CD4-positive, alpha-beta T cell treated with Interleukin-21 for 1 hour (primary cell): ENCODE measurements at places on chromosomes 4 and X.
A peak's percentile ranks its signal among the peaks of the same experiment; 100 is the strongest.

DNA sequence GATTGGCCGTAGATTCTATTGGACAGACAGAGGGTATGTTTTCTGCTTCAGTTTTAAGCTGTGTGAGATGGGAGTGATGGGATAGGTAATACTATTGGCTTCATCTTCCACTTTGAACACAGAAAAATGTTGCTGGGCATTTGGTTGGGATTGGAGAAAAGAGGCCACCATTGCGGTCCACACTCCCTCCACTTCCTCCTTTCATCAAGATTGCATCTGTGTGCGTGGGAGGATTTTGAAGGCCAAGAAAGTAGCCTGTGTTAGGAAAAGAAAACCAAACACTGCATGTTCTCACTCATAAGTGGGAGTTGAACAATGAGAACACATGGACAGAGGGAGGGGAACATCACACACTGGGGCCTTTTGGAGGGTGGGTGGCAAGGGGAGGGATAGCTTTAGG lies 56.4 kb downstream of the EGF start:
- no peak for DNase-seq

- DNase-seq, result no peak
Measured at GRCh38 chrX:13219991-13220764, 99.7 kb downstream of the ATXN3L start.

GRCh38 chr4:84498203-84498934 lies 723 bp downstream of the NKX6-1 start:
- no peak for DNase-seq

DNA sequence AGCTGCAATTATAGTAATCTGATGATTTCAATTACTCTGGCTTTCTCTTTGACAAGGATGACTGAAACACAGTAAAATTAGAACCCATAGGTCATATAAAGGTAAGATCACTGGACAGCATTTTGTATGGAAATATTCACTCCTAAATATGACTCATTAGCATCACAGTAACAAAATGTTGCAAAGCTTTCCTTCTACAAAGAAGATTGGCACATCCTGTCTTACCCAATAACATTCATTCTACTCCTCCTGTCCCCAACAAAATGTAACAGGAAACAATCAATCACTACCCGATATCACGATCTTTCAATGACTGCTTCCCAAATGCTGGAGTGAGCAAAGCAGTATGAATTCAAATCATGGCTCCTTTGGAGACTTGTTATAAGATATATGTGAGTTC lies 95.3 kb downstream of the FANCB start:
- DNase-seq, result no peak

DNA sequence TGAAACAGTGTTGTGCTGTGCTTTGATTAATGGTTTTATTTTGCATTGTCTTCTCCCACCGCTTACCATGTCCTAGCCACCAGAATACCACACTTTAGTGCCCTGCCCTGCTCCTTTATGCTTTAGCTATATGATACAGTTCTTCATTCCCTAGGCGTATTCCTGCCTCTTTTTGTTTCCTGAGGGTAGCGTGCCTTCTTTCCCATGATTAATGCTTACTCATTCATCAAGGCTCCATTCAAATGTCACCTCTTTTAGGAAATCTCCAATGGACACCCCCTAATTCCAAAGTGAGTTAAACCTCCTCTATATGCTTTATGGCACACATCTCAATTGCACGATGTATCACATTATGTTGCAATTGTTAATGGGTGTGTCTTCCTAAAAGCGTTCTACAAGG lies 46.3 kb downstream of the SPANXD start:
- no peak for DNase-seq

DNA sequence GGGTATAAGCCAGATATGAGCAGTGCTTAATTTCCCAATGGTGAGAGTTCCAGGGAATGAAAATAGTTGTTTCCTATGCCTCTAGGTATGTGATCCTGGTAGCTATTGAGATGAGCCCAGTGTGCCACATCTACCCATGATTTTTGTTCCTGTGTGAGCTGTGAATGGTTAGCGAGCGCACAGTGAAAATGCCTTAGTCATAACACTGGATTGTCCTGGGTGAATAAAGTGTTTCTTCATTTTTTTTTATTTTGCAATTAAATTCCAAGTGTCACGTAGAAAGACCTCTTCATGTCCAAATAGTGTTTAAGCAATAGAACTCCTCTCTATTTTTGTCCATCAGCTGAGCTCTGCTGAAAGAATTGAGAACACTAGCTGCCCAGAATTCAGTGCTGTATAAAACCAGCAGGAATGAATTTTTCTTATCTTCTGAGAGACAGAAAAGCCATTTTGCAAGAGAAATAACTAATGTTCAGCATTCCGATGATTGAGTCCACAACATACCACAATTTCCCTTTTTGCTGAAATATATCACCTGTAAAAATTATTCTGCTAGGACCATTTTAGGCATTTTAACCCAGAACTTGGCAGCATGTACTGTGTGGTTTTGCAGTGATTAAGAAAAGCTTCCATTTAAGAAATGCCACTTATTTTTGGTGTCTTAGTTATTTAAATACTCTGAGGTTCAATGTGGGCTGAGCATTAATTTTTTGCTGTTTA lies 5.6 kb downstream of the MAOA start:
- DNase-seq, result no peak

GRCh38 chr4:183200453-183200852 lies 101.4 kb downstream of the WWC2 start:
- no peak for DNase-seq

GRCh38 chrX:148611993-148612392 lies 111.6 kb downstream of the AFF2 start:
- DNase-seq, result no peak

GRCh38 chrX:132615391-132616131 lies 126.7 kb upstream of the MBNL3 start:
- peak; percentile 44 for DNase-seq

- DNase-seq, result peak; percentile 58
Measured at GRCh38 chrX:131841496-131842437, 181.3 kb upstream of the STK26 start.

- DNase-seq, result no peak
Measured at GRCh38 chr4:173231916-173232315, 63.3 kb downstream of the GALNT7 start.

GRCh38 chrX:63551856-63552255 lies 200.7 kb upstream of the SPIN4 start:
- DNase-seq, result no peak

GRCh38 chrX:1205681-1206611 lies 6.5 kb downstream of the CRLF2 start:
- peak; percentile 75 for DNase-seq

DNA sequence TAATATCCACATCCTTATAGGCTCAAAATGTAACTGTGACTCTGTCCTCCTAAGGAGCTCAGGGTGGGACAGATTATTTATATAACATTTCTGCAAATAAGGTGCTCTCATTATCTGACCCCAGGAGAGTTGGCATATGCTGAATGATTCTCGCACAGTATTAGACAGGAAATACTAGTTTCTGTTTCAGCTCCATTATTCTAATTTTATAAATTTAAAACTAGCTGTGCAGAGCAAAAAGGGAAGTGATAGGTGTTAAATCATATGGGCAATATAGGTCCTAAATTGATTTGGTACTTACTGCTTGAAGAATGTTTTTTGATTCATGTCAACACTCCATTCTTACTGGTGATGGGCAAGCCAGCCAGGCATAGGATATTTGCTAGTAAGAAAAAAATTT lies 141.5 kb downstream of the GLRA2 start:
- DNase-seq, result no peak

GRCh38 chr4:68658672-68659071 lies 11.8 kb downstream of the UGT2B15 start:
- DNase-seq, result no peak

DNA sequence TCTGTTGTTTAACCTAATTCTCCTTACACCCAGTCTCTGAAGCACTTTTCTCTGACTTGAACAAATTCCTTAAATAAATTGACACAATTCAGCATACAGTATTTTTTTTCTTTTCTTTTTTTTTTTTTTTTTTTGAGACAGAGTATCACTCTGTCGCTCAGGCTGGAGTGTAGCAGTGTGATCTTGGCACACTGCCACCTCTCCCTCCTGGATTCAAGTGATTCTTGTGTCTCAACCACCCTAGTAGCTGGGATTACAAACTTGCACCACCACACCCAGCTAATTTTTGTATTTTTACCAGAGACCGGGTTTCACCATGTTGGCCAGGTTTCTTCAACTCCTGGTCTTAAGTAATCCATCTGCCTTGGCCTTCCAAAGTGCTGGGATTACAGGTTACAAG lies 1498.1 kb upstream of the PCDH10 start:
- no peak for DNase-seq

GRCh38 chr4:62571494-62571893 lies 1371.4 kb downstream of the ADGRL3 start:
- no peak for DNase-seq

DNA sequence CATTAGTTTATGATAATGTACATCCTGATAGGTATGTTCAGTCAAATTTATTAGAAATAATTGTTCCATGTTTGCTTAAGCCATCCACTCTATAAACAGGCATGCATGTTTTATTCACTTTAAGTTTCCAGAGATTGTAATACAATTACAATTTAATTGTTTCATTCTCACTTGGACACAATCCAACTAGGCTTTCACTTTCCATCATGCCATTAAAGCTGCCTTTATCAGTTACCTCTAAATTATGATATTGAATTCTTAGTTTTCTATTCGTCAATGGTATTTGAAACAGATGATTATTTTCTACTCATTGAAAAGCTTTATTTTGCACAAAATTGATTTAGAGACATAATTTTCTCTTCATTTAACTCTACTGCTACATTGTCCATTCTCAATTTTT lies 1196.3 kb downstream of the RAPGEF2 start:
- no peak for DNase-seq

DNA sequence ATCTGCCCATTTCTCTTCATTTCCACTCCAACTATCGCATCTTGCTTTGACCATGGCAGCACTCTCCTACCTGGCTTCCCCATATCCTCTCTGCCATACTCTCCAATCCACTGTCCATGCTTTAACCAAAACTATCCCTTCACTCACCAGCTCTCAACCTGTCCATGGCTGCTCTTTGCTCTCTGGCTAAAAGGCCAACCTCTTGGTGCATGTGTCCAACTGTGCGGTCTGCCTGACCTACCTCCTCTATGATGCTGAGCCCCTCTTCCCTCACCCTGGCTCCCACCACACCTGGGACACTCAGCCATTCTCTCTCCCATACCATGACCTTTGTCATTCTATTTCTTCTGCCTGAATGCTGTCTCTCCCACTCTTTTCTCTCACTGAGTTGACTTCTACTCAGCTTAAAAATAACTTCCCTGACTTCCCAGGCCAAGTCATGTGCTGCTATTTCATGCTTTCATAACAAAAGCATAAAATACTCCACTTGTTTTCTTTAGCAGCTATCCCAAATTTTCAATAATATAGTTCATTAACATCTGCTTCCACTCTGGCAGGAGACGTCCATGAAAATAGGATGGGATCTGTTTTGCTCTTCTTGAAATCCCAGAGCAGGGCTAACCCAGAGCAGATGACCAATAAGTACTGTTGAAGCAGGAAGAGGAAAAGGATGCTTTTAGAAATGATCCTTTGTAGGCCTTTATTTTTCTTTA lies 29.8 kb upstream of the KLF3 start:
- DNase-seq, result no peak

- DNase-seq, result no peak
Measured at GRCh38 chr4:124997991-124998390, 285.5 kb upstream of the ANKRD50 start.

DNA sequence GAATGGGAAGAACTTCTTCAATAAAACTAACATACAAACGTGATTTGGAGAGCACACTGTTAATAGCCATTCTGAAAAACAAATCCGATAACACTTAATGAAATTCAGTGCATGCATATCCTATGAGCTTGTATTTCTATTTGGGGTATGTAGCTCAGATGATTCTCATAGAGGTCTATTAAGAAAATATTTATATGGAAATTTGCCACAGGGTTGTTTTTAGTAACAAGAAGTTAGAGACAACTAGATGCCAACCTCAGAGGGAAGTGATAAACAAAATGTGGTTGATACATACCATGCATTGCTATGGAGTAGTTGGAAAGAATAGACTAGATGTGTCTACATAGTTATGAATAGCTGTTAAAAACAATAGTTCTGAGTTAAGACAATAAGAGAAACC lies 395.8 kb upstream of the MAGEB18 start:
- no peak for DNase-seq
